ENCODE measurements at places on chromosomes 2 and 18.

- no peak for DNase-seq
Measured at GRCh38 chr18:24214144-24214543, 75.3 kb downstream of the CABYR start.

GRCh38 chr2:225737556-225737955, 338.0 kb downstream of the NYAP2 start:
- DNase-seq: no peak

DNA sequence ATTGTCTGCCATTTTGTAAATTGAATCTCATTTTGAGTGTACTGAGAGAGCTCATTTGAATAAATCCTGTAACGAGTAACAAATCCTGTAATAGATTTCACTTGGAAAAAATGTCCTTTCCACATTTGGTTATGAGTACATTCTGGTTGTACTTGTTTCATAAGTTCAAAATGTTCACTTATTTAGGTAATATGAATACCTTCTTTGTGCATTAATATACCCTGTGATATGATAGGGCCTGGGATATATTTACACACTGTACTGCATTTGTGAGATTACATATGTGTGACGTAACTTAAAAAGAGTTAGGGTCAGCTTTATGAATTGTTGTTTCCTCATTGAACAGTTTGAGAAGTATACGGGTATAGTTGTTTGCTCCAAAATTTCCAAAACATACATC, 16.1 kb downstream of the AGFG1 start:
- DNase-seq: no peak

- no peak for DNase-seq
Measured at GRCh38 chr18:8397034-8397433, 212.2 kb upstream of the RAB12 start.

GRCh38 chr2:204663816-204664425, 118.6 kb downstream of the PARD3B start:
- DNase-seq: no peak

DNA sequence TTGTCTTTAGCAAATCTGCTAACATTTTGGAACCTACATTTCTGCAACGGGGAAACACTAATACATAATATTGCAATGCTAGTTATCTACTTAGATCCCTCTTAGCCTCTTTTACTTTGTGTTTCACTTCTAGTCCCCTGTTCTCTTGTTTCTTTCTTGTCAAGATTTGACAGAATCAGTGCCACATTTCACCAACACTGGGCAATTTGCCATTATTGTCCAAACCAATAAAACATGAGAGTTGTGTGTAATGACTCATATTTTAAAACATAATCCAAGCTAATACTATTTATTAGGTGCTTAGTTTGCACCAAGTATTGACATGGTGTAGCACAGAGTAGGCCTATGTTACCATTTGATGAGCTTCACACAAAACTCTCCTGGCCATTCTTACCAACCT, 33.7 kb upstream of the ACVR1C start:
- DNase-seq: no peak

GRCh38 chr2:222159221-222159620, 139.6 kb downstream of the PAX3 start:
- no peak for DNase-seq

GRCh38 chr2:217150236-217150635, 290.4 kb upstream of the TNP1 start:
- no peak for DNase-seq

- DNase-seq: no peak
Measured at GRCh38 chr2:37711308-37711731, 39.9 kb upstream of the CDC42EP3 start.

GRCh38 chr2:233429175-233429897, 75.0 kb downstream of the DGKD start:
- no peak for DNase-seq

DNA sequence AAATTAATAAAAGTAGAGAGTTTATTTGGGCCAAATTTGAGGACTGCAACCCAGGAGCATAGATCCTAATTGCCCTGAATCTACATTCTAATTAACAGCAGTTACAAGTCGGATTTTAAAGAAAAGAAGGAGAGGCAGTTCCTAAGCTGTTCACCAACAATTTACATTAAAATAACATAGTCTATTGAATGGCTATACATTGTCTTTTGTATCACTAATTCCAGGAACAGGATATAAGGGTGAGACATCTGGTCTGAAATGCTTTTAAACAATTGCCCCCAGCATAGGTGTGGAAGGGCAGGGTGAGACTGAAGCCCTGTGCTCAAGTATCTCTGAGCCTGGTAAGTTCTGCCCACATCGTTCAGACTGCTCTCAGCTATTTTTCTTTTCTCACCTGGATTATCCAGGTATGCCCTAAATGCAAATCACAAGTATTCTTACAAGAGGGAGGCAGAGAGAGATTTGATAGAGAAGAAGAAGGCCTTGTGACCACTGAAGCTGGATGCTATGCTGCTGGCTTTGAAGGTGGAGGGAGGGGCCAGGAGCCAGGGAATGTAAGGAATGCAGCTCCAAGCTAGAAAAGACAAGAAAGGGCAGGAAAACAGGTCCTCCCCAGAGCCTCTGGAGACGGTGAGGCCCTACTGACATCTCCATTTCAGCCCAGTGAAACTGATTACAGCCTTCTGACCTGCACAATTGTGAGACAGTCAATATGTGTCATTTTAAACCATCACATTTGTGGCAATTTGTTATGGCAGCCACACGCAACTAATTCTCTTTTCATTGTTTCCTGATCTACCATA, 189.4 kb upstream of the ARL4C start:
- DNase-seq: no peak

DNA sequence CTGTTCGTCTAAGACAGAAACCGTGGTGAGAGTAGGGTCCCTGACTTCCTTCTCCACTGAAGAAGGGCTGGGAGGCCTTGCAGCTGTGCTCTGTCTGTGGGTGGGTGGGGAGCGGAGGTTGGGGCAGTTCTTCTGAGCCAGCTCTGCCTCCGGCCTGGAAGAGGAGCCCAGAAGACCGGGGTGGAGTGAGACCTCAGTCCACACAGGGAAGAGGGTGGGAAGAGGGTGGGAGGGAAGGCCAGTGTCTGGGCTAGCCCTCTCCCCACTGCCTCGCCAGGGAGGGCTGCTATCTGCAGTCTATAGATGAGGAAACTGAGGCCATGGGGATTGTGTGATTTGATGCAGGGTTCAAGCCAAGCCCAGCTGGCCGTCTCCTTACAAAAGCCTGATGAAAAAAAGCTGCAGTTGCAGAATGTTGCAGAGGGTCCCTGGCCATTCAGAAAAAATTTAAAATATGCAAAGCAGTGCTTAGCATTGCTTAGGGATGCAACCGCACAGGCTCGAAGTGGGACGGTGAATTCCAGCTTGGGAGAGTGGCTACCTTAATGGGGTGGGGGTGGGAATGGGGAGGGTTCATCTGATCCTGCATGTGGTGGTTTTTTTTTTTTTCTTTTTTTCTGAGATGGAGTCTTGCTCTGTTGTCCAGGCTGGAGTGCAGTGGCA, 181.6 kb upstream of the HS6ST1 start:
- DNase-seq: no peak

DNA sequence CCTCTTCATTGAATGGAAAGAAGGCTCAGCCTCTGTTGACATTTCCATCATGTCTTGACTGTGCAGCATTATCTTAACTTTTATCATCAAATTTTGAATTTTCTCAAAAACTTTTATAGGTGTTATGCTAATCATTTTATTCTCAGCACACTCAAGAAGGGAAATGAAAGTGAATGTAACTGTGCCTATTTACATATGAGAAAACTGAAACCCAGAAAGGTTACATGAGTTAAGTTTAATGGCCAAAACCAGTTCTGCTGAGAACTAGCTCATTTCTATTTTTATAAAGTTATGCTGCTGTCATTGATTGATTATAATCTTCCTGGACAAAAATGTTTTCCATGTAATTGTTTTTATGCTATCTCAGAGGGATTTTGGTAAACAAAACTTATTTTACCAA, 618.8 kb upstream of the NRXN1 start:
- DNase-seq: no peak

DNA sequence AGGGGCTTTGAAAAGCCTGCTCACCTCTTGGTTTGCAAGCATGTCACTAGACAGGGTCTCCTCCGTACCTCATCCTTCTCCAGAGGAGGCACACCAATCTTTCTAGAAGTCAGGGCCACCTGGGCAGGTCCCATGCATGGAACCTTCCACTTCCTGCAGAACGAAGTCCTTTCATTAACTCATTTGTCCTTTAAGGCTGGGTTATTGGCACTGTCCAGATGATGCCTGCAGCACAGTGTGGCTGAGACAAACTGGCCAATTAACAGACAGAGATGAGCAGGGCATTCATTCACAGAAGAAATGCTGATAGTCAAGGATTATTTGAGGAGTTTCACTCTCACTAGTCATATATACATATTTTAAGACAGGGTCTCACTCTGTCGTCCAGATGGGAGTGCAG, 245.3 kb downstream of the TFCP2L1 start:
- DNase-seq: no peak

DNA sequence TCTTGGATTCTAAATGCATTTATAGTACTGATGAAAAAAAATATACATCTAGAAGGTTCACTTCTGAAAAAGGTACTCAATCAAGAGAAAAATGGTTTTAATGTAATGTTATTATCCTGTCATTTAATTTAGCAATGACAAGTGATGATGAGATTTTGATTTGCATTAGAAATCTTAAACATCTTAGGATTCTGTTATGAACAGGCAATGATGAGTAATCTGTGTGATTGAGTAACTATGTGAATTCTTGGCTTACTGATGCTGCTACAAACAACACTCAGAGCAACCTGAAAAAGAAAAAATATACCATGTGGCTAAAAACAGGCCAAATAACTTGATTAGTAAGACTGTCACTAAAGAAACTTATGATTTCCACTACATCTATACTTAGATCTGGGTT, 30.1 kb downstream of the RBKS start:
- no peak for DNase-seq

DNA sequence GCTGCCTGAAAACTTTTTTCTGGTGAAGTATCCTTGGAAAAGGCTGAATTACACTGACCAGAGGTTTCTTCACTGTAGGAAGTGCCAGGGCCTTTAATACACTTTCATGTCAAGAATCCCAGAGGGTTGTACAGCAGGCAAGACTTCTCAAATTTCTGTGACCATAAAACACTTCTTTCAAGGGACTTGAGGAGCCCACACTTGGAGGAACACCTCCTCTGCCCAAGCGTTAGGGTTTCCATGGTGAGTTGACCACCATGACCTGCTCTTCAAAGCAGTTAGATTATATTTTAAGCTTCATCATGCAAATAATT, 12.9 kb upstream of the SALL3 start:
- DNase-seq: no peak

GRCh38 chr2:24821433-24821891, 28.2 kb downstream of the CENPO start:
- DNase-seq: no peak

GRCh38 chr2:105959357-105959756, 214.6 kb downstream of the NCK2 start:
- DNase-seq: no peak
